ENCODE measurements at places on chromosomes 2 and 18.

- DNase-seq, result peak; percentile 60
Measured at GRCh38 chr2:14428056-14428455, 204.5 kb upstream of the LRATD1 start.

- DNase-seq, result peak; percentile 75
Measured at GRCh38 chr18:44823782-44824181, 143.1 kb downstream of the SETBP1 start.

GRCh38 chr2:186718903-186719302, 25.0 kb downstream of the FAM171B start:
- DNase-seq, result no peak

GRCh38 chr2:161100211-161100895, 59.9 kb upstream of the TANK start:
- DNase-seq, result no peak

DNA sequence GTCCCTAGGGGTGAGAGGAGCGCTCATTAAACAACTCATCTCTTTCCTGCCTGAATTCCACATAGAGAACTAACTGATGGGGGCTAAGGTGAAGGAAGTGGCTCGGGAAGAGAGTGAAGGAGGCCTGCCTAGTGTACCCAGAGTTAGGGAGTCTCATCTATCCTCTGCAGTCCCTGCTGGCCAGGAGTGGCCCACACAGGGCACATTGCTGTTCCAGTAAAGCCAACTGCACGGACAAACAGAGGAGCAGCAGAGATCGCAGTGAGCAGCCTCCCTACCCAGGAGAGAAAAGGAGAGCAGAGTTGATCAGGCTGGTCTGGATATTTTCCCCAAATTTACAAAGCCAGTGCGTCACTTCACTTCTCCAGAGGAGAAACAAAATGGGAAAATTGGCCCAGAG, 16.9 kb upstream of the FN1 start:
- no peak for DNase-seq

DNA sequence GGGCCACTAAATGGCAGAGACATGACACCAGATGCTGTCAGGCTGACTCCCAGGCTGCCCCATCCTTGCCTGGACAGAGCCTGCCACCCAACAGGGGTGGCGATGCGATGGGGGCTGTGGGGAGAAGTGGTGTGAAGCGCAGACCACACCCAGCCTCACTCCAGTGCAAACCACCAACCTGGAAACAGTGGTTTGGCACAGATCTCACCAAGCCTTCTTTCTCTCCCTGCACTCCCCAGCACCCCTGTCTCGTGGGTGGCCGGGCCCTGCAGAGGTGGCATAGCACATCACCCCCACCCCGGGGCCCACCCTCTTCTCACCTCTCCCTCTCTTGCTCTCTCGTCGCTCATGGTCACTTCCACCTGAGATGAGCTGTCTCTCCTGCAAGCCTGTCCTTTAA, 32.6 kb downstream of the CIB4 start:
- DNase-seq, result no peak

DNA sequence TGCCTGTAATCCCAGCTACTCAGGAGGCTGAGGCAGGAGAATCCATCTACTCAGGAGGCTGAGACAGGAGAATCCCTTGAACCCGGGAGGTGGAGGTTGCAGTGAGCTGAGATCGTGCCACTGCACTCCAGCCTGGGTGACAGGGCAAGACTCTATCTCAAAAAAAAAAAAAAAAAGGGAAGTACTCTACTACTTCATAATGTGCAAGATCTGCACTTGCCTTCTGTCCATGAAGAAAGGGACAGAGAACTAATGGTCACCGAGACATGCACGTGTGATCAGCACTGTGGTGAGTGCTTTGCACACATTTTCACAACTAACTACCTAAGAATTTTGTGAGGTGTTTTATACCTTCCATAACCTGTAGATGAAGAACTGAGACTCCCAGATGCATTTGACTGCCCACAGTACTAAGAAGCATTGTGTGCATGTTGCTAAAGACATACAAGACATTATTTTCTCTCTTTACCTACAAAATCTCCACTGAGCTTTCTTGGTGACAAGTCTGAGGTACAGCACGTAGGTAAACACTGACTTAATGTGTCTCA, 784.8 kb upstream of the ID2 start:
- DNase-seq, result no peak

DNA sequence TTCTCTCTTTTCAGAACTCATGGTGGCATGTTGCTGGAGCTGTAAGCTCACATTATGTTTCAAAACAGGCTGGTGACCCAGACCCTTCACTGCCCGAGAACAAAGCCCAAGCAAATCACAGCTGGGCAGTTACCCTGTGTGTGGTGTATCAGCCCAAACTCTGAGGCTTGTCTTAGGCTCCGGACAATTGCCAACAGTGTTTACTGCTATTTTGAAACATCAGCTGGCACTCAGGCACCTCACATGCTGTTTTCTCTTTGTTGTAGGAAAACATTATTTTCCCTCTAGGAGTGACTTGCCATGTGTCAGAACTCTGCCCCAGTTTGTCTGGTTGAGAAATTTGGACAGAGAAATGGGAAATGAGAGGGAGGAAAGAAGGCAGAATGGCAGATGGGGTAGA, 237.6 kb upstream of the APCDD1 start:
- DNase-seq, result no peak

DNA sequence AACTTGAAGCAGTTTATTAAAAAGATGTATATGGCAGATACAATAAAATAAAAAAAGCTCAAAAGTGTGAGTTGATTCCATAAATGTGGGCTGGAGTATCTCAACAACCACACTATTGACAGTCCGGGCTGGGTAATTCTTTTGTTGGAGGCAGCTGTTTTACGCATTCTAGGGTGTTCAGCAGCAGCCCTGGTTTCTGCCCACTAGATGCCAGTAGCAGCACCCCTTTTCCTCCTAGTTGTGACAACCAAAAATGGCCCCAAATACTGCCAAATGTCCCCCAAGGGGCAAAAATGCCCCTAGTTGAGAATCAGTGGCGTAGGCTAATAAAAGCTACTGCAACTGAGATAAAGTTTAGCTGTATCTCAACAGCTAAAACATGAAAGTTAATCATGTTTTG, 44.8 kb downstream of the CHMP3 start:
- peak; percentile 10 for DNase-seq

GRCh38 chr2:226683196-226683595, 116.4 kb downstream of the IRS1 start:
- peak; percentile 20 for DNase-seq

GRCh38 chr18:49352321-49352720, 108.1 kb downstream of the DYM start:
- no peak for DNase-seq

DNA sequence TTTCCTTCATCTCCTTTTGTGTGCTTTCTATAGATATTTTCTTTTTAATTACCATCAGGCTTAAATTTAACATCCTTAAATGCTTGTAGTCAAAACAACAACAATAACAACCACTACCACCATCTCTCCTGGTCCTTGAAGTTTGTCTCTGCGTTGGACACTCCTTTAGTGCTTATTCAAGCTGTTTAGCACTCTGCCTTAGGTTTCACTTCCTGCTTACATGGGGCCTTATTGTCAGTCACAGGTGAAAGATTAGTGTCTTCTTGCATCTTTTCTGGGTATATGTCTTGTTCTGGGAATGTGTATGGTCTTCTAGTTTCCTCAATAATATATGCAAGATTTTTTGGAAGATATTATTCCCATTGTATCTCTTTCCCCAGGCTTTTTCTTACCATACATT, 240.1 kb upstream of the NXPH2 start:
- no peak for DNase-seq

GRCh38 chr2:217790195-217790594, 212.6 kb downstream of the TNS1 start:
- no peak for DNase-seq

DNA sequence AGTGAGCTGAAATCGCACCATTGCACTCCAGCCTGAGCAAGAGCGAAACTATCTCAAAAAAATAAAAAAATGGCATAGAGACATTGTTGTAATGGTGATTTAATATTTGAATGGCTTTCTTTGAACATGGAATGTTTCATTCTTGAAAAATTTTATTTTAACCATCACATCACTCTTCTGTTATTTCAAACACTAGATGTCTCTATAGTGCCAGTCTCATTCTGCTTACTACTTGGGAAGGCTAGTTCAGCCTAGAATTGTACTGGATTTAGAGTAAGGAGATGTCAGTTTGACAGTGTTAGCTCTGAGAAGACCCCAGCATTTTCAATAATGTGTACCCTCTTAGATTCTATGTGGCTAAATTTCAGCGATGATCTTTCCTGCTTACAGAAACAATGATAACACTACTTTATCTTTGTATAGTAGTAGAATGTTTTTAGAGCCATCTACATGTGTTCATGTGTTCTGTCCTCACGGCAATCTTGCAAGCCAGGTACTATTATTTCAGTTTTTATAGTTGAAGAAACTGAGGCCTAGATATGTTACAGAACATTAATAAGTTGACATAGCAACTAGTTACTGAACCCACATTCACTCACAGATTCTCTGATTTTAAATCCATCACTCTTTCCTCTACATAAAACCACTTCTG, 142.9 kb upstream of the ZSWIM2 start:
- DNase-seq, result peak; percentile 13

DNA sequence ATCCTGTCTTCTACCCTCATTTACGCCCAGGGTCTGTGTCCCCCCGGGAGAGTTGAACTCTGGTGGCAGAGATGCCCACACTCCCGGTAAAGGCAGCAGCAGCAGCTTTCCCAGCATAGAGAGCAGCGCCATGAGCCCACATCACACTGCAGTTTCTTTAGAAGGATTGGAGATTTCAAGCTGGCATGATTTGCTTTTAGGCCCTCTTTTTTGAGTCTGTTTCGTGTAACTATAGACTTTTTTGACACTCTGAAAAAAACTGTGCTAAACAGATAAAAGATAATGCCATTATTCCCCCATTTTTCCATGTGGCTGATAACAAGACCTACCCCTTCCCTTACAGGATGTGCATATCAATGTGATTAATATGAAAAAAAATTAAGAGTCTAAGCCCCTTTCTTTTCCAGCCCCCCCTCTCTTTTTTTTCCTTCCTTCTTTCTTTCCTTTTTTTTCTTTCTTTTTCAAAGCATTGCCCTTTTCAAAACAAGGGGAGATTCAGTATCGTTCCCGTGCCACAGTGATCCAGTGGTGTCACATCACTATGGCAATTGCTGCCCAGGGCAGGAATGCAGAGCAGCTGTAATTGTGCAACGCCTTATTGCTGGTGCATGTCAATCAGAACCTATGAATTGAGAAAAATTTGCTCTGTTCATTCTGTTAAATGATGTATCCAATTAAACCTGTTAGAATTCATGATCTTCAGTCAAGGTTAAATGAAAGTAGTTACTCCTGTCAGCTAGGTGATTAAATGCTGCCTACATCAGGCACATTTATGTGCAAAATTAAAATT, 104.5 kb downstream of the CDCA7 start:
- DNase-seq, result no peak

DNA sequence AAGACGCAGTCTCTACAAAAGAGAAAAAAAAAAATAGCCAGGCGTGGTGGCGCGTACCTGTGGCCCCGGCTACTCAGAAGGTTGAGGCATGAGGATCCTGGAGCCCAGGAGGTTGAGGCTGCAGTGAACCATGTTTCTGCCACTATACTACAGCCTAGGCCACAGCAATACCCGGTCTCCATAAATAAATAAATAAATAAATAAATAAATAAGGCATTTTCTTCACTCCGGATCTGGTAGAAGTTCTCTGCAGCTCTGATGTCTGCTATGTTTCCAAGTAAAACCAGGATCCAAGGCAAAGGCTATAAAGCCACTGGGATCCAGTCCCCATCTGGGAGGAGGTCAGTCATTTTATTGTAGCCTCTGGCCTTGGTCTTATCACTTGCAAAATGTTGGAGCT, 15.5 kb downstream of the NFE2L2 start:
- DNase-seq, result no peak

DNA sequence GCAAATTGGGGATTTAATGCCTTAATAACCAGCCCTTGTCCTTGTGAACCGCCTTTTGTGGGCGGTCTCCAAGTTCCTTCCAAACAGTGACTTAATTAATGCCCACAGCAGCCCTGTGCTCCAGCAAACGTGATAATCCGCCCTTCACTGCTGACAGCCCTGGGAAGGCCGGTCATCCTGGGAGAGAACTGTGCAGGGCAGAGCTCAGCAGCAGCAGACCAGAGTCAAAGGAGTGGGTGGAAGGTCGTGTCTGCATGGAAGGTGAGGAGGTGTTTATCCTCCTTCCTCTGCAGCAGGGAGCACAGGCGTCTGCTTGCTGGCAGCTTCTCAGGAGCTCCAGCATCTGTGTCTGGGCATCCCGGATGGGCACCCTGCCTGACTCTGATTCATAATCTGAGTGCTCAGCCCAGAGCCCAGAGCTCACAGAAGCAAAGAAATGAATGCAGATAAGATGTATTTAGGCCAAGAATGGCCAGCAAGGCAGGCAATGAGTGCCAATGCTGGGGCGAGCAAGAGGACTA, 270.0 kb upstream of the PXDN start:
- no peak for DNase-seq

GRCh38 chr18:48455555-48456478, 46.6 kb upstream of the ZBTB7C start:
- DNase-seq, result peak; percentile 74

DNA sequence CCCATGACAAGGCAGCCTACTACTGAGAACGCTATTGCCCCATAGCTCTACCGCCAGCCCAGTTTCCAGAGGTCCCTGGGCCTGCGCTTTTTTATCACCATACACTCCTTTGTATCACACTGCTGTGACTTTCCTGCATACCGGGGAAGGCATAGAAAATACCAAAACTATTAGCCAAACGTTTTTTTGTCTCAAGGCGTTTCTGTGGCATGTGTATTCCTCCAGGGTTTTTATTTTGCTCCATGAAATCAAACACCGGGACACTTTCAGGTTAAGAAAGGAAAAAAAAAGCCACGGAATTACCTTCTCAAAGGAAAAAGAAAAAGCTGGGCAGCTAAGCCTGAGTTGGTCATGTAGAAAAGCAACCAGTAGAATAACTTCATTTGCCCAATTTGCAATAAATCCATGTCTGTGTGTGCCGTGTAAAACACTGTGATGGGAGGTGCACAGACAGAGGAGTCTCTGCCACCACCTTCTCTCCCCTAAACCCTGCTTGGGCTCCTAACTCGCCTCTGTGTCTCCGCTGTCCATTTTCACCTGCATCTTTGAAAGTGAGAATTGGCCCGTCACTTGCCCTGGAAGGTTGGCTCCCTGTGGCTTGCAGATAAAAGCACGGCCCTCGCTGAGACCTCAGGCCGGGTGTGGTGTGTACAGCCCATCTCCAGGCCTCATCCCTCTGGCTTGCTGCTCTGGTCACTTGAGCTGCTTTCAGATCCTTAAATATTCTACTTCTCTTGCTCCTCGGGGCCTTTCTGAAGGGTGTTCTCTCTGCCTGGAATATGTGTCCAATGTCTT, 1.7 kb downstream of the AMER3 start:
- no peak for DNase-seq

DNA sequence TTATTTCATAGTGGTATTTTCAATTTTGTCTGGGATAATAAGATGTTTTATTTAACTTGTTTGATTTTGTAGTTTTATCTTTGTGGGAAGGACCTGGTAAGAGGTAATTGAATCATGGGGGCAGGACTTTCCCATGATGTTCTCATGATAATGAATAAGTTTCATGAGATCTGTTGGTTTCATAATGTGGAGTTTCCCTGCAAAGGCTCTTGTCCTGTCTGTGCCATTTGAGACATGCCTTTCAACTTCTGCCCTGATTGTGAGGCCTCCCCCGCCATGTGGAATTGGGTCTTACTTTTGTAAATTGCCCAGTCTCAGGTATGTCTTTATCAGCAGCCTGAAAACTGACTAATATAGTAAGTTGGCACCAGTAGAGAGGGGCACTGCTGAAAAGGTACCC, 77.8 kb upstream of the ARHGAP15 start:
- no peak for DNase-seq

GRCh38 chr18:64380117-64380516, 231.2 kb upstream of the LINC00305 start:
- DNase-seq, result no peak

- DNase-seq, result no peak
Measured at GRCh38 chr18:3055186-3055728, 42.3 kb upstream of the LPIN2 start.

GRCh38 chr2:19313553-19313952, 44.9 kb downstream of the OSR1 start:
- DNase-seq, result no peak
